Fibroblast of skin of right biceps (primary cell): ENCODE measurements at places on chromosomes 5 and 9.

- no peak for DNase-seq
Measured at GRCh38 chr5:178683783-178684182, 46.7 kb downstream of the ZNF354A start.

DNA sequence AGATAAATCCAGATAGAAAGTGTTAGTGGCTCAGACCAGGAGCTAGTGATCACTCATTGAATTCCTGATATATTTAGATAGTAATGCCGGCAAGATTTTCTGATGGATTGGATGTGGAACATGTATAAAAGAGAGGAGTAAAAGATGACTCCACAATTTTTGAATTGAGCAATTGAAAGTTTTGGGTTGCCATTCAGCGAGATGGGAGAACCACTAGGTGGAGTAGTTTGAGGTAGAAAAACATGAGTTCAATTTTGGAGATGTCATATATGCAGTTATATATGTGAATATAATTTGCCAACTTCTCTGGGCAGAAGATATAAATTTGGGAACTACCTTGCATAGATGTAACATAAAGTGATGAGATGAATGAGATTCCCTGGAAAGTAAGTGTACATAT, 502.5 kb upstream of the SEMA6A start:
- DNase-seq, result no peak

- DNase-seq, result no peak
Measured at GRCh38 chr9:113012492-113012891, 500 bp upstream of the ZNF883 start.

- DNase-seq, result peak; percentile 5
Measured at GRCh38 chr9:95333426-95333825, 15.9 kb upstream of the FANCC start.

- DNase-seq, result peak; percentile 48
Measured at GRCh38 chr5:67998709-67999261, 216.8 kb upstream of the PIK3R1 start.

- peak; percentile 41 for DNase-seq
Measured at GRCh38 chr9:30723656-30724055, 1660.8 kb upstream of the ACO1 start.

DNA sequence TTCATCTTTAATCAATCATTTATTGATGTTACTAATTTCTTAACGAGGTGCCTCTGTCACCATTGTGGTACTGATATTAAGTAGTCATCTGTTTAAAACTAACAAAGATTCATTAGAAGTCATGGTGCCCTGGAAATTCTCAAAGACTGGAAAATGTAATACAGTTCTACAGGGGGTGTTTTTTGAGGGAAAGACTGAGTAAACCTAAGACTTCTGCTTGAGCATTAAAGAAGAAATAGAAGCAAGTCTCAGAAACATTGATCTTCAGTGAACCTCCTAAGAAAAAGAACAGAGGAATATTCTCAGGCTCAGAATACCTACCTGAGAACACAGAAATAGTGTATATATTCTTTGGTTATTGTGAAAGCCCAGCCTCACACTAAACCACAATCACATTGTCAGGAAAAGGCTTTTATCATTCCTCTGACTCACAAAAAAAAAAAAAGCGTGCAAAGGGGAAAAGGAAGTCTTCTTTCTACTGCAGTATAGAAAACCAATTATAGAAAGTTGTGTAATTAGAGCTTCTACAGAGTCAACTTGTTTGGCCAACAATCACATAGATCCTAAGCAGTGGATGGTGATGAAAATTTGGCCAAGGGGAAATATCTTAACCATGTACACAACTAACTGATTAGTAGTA, 60.8 kb downstream of the HINT1 start:
- peak; percentile 16 for DNase-seq

- DNase-seq, result no peak
Measured at GRCh38 chr9:68825762-68826472, 120.9 kb downstream of the PIP5K1B start.

DNA sequence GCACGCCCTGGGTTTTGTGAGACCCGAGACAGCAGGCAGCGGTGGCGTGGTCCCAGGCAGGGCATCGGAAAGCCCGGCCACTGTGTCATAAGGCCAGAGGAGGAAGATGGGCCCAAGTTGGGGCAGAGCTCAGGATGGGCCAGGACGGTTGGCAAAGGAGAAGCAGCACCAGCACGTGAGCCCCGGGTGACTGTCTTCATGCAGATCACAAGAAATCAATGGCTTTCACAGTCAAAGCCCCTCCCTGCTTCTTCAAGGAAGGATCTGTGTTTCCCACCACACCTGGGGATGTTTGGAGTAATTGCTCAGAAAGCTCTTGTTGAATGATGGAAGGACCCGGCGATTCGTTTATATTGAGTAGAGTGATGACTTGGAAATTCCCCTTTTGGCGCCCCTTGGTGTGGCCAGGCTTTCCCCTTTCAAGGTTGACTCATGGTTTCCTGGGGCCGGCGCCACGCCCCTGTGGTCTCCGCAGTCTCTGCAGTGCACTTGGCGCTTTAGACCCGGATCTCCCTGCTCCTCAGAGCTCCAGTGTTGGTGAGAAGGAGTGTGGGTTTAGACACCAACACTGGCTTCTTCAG, 52.1 kb downstream of the IL31RA start:
- DNase-seq, result no peak

GRCh38 chr9:95224376-95225019, 93.0 kb downstream of the FANCC start:
- peak; percentile 22 for DNase-seq

DNA sequence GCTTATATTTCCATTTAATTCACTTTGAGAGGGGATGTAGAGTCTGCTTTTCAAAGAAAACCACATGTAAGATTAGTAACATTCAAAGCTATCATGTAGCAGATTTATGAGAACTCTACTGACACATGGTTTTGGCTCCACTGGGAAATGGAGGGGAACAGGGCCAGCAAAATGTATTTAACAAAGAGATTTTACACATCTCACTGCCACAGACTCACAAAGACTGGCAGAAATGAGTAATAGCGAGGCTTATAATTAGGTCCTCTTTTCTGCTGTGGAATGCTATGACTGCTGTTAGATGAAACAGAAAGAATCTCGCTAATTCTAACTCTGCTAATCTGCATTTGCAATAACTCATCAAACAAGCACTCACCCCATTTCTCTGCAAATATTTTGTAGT, 4.5 kb downstream of the DAP start:
- DNase-seq, result peak; percentile 93

DNA sequence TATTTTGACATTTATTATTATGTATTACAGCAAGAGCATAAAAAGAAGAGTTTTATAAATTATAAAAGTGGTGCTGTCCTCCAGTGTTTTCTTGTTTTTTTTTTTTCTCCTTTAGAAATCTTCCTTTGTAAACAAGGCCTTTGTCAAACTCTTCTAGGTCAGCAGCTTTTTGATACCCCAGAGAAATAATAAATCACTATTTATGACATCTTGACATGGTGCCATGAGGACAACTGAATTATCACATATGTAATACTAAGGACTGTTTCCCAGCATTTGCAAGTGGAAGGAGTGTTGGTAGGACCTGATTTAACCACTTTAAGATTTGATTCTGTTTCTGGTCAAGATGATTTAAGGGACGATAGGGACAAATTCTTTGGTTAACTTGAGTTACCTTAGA, 4.6 kb downstream of the SMARCA2 start:
- no peak for DNase-seq

DNA sequence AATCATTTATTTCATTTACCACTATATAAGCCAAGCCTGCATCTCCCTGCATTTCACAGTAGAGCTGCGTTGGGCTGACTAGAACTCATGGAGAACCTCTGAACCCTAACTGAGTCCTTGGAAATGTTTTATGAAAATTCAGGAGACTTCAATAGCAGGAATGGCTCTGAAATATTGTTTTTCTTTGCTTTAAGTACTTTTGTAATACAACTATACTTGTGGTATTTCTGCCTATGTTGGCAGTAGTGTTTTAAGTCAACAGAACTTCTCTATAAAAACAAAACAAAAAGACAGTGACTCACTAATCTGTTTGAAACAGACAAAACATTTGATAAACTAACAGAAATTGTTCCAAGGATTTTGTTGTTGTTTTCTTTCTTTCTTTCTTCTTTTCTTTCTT, 489.2 kb upstream of the MEF2C start:
- no peak for DNase-seq

- peak; percentile 40 for DNase-seq
Measured at GRCh38 chr9:93207326-93207814, 23.4 kb downstream of the WNK2 start.

DNA sequence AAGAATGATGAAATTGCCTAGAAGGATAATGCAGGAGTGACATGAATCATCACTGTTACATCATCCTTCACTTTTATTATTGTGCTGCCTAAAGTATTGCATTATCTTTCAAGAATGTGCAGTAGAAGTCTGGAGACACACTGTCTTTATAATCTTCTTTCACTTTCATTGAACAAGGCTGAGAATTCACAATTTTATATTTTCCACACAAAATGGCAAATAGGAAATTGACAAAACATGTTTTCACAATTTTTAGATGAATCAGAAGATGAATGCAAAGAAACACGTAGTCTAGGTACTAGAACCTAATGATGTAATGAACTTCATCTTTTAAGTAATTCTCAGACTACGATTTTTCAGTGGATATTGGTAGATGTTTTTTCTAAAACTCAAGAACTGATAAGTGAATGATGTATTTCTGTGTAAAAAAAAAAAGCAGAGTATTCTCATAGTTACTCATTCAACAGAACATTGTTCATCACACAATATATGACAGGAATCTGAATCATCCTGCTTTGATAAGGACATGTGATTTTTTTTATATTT, 131.5 kb upstream of the GRHPR start:
- DNase-seq, result peak; percentile 86

GRCh38 chr9:97564291-97565175, 63.1 kb downstream of the TMOD1 start:
- DNase-seq, result peak; percentile 34

GRCh38 chr9:84821431-84821830, 151.9 kb downstream of the NTRK2 start:
- no peak for DNase-seq

DNA sequence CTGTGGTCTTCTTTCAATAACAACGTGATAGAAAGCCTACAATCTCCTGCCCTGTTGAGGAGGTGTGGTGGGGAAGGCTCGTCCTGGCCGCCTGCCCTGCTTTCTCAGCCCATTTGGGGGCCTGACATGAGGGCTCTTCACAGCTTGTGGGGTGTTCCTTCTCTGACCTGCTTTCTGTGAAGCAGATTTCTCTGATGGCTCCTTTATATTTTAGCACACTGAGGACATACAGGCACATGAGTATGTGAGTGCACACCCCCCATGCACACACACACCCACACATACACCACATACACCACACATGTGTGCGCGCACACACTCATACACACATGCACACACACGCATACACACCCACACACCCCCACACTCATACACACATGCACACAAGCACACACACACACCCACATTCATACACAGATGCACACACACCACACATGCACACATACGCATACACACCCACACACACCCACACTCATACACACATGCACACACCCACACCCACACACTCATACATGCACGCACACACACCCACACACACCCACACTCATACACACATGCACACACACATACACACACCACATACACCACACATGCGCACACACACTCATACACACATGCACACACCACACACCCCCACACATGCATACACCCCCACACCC, 117.5 kb downstream of the COL5A1 start:
- DNase-seq, result peak; percentile 46

DNA sequence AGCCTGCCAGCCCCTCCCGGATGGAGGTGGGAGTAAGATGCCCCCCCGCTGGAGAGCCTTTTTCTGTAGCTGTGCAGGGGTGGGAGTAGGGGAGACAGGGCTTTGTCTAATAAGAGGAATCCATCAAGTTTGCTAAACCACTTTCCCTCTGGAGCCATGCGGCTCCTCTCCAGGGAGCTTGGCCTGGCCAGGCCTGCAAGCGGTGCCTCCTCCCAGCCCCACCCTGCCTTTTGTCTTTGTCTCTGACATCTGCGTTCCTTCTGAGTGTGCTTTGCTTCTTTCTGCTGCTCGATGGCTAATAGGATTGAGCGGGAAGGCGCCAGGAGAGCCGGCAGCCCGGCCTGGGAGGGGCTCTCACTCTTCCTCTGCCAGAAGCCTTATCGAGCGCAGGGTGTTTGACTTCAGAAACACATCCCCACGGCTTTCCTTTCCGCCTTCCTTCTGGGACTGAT, 26.7 kb upstream of the FCN1 start:
- no peak for DNase-seq

DNA sequence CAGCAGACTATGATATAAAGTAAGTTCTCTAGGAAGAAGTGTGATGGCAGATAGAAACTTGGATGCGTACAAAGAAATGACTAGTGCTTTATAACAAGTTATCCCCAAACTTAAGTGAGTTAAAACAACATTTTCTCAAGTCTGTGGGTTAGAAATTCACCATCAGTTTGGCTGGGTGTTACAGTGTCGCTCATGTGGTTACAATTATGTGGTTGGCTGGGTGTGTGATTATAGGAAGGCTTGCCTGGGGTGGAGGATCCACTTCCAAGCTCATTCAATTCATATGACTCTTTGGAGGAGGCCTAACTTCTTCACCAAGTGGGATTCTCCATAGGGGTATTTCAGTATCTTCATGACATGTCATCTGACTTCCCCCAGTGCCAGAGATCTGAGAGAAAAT, 10.3 kb upstream of the C9orf40 start:
- no peak for DNase-seq

- no peak for DNase-seq
Measured at GRCh38 chr5:38148021-38148625, 110.2 kb upstream of the EGFLAM start.

- DNase-seq, result peak; percentile 93
Measured at GRCh38 chr5:177006265-177006972, at the start of gene UIMC1. UIMC1 (minus strand) TSS chr5:177006779; CDS start chr5:176982615, 24,164 bp downstream.

GRCh38 chr9:80076162-80076561, 504.4 kb downstream of the TLE4 start:
- DNase-seq, result peak; percentile 42

- DNase-seq, result peak; percentile 25
Measured at GRCh38 chr5:177600508-177601018, 631 bp downstream of the B4GALT7 start.

- DNase-seq, result no peak
Measured at GRCh38 chr5:88235828-88236227, 32.8 kb downstream of the TMEM161B start.

- peak; percentile 33 for DNase-seq
Measured at GRCh38 chr9:76023715-76024195, 133.3 kb downstream of the PCSK5 start.

GRCh38 chr5:180390441-180391190, 37.5 kb upstream of the GFPT2 start:
- no peak for DNase-seq

- no peak for DNase-seq
Measured at GRCh38 chr5:150206098-150206778, 16.4 kb downstream of the SLC6A7 start.

- no peak for DNase-seq
Measured at GRCh38 chr9:103881419-103881818, 212.7 kb upstream of the SMC2 start.

- DNase-seq, result peak; percentile 17
Measured at GRCh38 chr5:14948383-14948782, 76.8 kb upstream of the ANKH start.

- no peak for DNase-seq
Measured at GRCh38 chr9:125629446-125629845, 77.6 kb downstream of the MAPKAP1 start.
